ENCODE measurements at places on chromosomes 13 and 19. TPM values are rescaled to one million over a fixed set of nuclear protein-coding genes. Genes with fewer than 3 reads are reported as not detected.

HPN gene
- not detected for total RNA-seq

ADAMTSL5 gene
- total RNA-seq: 0.18 TPM

REX1BD gene
- total RNA-seq: 71.6 TPM

FSD1 gene
- total RNA-seq: 20.6 TPM

TTYH1 gene
- total RNA-seq: not detected

CCDC70 gene
- total RNA-seq: not detected

GRK1 gene
- not detected for total RNA-seq

CELF5 gene
- not detected for total RNA-seq

IGFL3 gene
- total RNA-seq: not detected

PRSS57 gene
- total RNA-seq: not detected

KLK4 gene
- not detected for total RNA-seq

HNRNPA1L2 gene
- 3.5 TPM for total RNA-seq

NKPD1 gene
- total RNA-seq: 0.09 TPM

KCTD4 gene
- total RNA-seq: not detected

SULT2B1 gene
- total RNA-seq: not detected

PROZ gene
- total RNA-seq: not detected

HSPB6 gene
- total RNA-seq: 0.09 TPM

SHISA7 gene
- not detected for total RNA-seq

ERICH4 gene
- total RNA-seq: not detected
